ENCODE measurements at places on chromosomes 12 and 14. TPM values are rescaled to one million over a fixed set of nuclear protein-coding genes. Genes with fewer than 3 reads are reported as not detected.

Gene KRT7
- total RNA-seq, result 0.59 TPM

Gene ST8SIA1
- 3.3 TPM for total RNA-seq

Gene CDKN1B
- total RNA-seq, result 37.5 TPM

Gene KRT86
- total RNA-seq, result not detected

Gene ESPL1
- 0.81 TPM for total RNA-seq

Gene ASB2
- 297 TPM for total RNA-seq

Gene KRT77
- total RNA-seq, result not detected

DNA sequence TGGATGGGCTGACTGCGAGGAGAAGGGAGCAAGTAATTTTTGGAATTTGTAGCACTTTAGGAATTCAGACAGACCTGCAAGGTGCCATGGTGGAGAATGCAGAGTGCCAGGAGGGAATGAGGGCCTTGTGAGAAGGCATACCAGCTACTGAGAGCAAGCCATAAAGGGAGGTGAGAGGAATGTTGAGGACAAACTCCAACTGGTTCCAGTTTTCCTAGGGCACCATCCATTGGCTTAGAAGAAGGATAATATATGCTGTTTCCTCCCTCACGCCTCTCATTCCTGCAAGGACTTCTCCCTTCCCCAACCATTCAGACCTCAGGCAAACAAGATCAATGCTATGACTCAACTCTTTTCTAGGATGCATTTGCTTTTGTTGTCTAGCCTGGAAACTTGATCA, 11.2 kb upstream of the DAAM1 start:
- no peak for DNase-seq

DNA sequence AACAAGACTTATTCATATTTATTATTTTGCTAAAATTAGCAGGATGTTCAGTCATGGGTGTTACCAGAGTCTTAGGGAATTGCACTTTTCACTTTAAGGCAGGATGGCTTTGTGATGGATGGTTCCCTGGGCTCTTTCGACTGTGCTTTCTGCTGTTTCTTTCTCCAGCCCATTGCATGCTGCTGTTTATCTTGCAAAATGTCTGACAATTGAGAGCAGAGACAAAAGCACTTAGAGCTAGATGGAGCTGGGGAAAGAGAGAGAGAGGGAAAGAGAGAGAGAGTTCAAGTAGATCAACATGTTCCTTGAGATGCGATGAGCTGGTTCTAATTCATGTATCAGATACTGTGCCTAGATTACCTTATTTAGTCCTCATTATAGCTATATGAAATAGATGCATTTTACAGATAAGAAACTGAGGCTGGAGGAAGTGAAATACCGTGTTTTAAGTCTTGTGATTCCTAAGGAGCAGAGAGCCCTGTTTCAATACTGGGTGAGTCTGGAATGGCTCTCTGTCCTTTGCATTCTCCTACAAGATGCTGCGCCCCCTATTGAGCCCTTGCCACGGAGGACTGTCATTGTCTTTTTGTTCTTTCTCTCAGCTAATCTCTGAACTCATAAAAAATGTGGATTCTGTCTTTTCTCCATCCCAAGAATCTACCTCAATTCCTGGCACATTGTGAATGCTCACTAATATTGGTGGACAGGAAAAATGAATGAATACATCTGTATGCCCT, 227.9 kb downstream of the ALG10B start:
- no peak for DNase-seq

DNA sequence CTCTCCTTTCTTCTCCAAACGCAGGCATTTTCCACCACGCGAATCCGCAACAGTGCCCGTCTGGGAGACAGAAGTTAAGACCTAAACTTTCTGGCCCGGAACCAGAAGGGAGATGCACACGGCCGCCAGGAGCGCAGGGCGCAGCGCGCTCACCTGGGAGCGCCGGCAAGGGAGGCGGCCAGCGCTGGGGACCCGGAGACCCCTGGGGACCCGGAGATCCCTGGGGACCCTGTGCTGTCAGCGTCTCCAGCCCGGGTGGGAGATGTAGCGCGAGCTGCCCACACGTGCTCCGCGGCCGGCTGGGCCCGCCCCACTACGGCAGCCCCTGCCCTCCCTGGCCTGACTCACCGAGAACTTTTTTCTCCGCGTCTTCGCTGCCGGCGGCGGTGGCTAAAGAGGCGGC, 620 bp downstream of the YBX3 start:
- peak; percentile 67 for DNase-seq

- DNase-seq, result no peak
Observed at GRCh38 chr14:50008974-50009373, 107.4 kb downstream of the VCPKMT start.

- DNase-seq, result no peak
Observed at GRCh38 chr12:129610601-129611120, 293.2 kb downstream of the TMEM132D start.

DNA sequence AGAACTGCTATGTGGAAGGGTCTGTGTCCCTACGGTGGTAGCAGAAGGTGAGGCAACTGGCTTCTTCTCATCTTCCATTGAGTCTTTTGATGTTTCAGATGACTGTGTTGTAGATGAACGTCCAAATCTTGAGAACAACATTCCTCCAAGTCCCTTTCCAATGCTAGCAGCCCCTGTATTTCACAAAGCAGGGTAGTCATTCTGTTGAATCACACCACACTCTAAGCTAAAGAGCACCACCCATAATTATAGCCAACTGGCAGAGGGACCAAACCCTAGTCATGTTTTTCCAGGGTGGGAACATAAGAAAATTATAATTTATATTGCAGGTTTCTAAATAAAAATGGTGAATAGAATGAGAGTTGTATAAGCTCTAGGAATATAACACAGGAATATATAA, 98.7 kb downstream of the DDHD1 start:
- DNase-seq, result no peak

DNA sequence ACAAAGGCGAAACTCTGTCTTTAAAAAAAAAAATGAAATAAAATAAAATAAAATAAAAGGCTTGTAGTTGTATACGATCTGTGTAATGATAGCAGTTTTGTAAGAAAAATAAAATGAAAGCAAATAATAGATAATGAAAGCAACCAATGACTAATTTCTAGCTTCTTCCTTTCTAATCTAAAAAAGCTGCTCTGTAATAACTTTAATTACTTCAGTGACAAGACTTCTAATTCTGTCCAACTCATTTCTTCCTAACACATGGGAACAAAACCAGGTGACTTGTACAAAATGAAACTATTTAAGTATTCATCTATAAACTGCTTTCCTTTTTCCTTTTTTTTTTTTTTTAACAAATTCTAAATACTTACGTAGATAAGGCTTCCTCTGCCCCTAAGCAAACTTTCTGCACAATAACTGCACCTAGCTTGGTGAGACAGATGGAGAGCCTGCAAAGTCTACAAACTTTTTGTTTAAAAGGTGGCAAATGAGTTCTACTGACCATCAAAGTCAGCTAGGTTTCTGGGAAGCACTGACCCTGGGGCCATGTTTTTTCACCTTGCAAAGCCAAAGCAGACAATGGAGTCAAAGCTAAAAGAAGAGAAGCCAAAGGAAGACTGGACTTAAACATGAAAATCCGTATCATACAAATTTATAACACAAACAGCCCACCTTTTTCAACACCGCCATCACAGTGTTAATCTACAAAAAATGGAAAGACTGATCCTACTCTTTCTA, 28.2 kb downstream of the DENND5B start:
- DNase-seq, result no peak

GRCh38 chr12:92859650-92860386, 69.3 kb downstream of the EEA1 start:
- no peak for DNase-seq

DNA sequence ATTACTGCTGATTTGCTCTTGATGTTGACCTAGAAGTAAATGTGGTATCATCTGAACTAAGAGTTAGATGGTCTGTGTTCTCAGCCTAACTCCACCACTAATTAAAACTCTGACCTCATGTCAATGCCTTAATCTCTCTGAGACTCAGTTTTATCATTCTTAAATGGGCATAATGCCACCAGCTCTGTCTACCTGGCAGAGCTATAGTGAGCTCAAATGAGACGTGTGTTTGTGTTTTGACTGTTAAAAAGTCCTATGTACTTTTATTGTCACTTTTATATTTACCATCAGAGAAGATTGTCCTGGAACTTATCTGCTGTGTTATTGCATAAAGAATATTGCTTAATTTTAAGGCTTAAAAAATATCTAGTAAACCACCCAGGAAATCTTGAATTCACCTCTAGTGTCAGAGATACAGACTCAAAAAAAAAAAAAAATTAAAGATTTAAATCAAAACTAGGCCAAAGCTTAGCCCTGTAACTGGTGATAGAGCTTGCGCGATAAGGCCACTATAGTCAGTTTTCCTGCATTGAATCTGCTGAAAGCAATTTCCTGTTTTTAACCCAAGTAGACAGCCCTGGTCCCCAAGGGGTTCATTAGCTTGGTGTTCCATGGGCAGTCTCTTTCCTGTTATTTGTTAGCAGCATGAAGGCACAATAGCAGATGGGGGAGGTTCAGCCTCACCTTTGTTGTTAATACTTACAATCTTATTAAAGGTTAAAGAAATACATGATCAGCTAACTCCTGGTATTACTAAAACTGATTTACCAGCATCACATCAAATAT, 261.8 kb downstream of the ATP23 start:
- no peak for DNase-seq

- no peak for DNase-seq
Observed at GRCh38 chr14:23533652-23534435, 17.7 kb downstream of the ZFHX2 start.

GRCh38 chr12:66661357-66661756, 17.5 kb downstream of the GRIP1 start:
- DNase-seq, result no peak

DNA sequence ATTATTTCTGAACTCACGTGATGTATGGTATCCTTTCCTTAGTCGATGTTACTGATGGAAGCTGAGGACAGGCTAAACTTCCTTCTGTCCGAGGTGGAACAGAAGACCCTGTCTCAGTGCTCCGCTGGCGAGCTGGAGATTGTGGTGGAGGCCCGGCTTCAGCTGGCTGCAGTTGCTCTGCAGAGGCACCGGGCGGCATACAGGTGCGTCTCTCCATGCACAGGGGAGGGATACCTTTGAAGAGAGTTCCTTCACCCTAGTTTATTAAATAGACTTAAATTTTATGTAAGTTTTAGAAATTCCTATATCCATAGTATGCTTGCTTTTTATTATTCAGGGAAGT, 186.7 kb upstream of the NEDD1 start:
- DNase-seq, result peak; percentile 38

DNA sequence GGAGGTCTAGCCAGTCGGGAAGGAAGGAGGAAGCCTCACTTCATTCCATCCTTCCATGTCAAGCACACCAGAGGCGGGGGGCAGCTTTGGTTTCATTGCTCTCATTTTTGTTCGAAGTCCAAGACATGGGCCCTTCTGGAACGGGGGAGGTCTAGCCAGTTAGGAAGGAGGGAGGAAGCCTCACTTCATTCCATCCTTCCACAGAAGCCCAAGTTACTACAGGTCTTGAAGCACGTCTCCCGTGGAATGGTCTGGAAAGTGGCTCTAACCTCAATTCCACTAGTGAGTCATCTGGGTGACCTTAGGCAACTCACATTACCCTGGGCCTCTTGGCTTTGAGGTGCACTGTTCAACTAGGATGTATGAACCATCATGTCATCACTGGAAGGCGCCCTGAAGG, 156.3 kb downstream of the NTF3 start:
- DNase-seq, result no peak

- DNase-seq, result no peak
Observed at GRCh38 chr14:69797573-69798338, 715 bp upstream of the SLC10A1 start.

DNA sequence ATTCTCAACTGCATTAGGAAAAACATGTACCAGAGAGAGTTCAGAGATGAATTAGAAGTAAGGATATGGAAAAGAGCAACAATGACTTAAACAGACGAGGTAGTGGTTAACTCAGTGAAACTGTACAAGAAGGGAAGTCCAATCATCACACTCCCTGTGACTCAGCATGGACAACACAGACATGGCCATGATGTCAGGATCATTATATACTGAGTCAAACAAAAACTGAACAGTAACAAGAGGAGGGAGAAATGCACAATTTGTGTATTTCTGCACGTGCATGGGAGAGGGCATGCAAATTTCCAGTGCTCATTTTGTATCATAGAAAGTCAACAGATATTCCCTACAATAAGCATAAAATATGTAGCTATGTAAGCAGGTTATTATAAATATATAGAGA, 1037.8 kb downstream of the BCL11B start:
- no peak for DNase-seq

- DNase-seq, result no peak
Observed at GRCh38 chr14:95069547-95069946, 87.8 kb downstream of the DICER1 start.

- no peak for DNase-seq
Observed at GRCh38 chr12:64923536-64923935, 99.1 kb downstream of the TBC1D30 start.

Measured in Right ventricle myocardium superior (tissue), 1 donor.